GM04503 (cell line): ENCODE measurements at places on chromosomes 2 and 18.

DNA sequence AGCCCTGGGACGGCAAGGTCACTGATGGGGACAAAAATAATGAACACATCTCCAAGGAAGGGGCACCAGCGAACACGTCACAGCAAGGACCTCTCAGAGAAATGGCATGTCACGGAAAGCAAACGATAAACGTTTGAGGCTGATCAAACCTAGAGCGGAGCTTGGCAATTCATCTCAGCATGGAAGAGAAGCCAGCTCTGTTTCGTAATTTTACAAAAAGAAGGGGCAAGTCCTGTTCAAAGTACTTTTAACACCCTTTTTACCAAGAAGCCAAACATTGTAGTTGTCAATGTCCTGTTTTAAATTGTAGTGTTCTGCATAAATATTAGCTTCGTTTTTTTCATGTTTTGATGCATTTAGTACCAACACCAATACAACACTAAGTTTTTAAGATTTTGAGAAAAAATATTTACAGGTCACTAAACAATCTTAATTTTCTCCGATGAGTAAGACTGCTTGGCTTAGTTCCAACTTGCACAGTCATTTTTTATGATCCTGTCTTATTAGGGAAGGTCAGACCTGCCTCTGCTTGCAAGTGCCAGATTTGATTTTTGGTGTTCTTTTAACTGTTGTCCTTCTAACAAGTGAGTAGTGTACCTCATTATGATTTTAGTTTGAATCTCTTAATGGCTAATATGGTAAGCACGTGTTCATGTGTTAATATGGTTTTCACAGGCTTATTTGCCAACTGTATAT lies 818.5 kb upstream of the SALL3 start:
- DNase-seq, result no peak

DNA sequence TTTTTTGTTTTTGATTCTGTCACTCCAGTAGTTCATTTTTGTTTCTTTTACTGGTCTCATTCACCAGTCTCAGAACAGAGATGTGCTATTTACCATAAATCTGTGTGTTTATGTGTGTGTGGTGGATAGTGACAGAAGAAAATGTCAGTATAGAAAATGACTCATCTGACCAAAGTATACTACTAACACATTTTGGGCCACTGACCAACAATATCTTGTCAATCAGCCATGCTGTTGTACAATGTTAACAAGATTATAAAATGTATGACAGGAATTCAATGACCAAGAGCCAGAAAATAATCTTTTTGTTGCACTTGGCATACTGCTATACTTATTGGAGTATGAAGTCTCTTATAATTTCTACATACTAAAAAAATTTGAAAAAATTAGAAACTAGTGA lies 1081.4 kb upstream of the NRXN1 start:
- DNase-seq, result no peak

DNA sequence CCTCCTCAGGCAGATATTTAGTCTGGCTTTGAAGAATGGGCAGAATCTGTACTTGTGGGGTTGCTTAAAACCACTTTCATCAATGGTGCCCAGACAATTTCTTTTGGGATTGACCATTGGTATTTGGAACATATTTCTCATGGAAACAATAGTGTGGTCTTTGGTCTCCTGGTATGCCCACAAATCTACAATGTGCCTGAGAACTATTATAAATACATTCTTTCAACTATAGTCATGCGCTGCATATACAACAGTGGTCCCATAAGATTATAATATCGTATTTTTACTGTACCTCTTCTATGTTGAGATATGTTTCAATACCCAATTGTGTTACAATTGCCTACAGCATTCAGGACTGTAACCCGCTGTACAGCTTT lies 34.8 kb upstream of the PPP4R1 start:
- no peak for DNase-seq

DNA sequence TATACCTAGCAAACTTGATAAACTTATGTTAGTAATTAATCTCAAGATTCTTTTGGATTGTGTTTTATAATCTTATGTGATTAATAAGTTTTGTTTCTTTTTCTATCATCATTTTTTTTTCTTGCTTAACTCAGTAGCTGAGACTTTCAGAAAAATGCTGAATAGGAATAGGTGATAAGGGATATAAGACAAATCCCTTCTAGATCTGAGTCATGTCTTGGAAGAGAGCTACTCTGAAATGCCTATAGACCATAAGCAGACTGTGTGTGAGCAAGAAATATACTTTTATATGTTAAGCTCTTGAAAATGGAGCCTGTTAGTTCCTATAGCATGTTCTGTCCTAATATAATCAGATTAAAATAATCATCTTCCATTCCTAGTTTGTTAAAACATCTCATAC lies 29.6 kb downstream of the CYBRD1 start:
- no peak for DNase-seq

- DNase-seq, result peak; percentile 57
These were observed 446.2 kb upstream of the SLC14A2 start for GRCh38 chr18:45168866-45169600.

DNA sequence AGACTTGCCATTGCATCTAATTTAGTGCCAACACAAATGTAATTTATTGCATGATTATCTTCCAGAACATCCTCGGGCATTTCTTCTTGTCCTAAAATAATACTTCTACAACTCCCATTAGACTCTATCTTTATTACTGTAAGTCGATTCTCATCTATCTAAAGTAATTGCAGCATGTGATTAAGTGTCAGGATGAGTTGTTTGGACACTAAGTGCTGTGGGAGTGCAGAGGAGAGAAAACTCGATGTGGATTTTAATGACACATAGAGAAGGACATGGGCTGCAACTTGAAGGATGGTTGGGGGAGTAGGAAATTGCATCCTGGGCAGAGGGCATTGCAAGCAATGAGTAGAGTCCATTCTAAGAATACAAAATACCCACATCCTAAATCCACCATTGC lies 33.5 kb downstream of the STAT4 start:
- no peak for DNase-seq

DNA sequence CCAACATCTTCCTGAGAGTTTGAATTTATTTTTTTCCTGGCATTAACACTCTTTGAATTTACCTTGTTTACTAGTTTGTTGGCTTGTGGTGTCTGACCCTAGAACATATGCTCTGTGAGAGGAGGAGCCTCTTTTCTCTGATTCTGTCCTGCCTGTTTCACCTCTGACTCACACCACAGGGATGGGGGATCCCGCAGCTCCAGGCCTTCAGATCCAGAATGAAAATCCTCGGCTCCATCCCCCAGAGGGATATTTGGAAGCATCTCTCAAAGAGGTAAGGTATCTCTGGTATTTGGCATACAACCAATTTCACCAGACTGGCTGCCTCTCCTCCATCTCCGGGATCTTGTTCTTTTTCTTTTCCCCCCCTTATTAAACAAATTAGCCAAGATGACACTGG lies 104.7 kb downstream of the GPR39 start:
- no peak for DNase-seq

DNA sequence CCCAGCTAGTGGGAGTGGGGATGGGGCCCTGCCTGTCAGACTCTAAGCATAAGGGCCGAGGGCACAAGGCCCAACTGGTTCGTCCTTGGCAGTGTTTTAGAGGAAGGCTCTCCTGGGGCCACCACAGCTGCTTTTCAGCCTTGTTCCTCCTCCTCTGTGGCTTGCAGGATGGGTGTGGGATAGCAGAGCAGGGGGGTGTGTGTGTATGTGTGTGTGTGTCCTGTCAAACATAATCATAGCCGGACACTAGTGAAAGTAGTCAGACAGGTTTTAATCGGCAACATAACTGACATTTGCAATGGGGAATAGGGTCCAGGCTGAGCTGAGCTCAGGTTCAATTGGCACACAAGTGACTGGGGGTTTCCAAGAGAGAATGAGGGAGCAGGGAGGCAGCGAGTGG lies 114.2 kb downstream of the SEPTIN10 start:
- DNase-seq, result no peak
